ENCODE measurements at places on chromosomes 11 and 22. TPM values are rescaled to one million over a fixed set of nuclear protein-coding genes. Genes with fewer than 3 reads are reported as not detected.

GRCh38 chr11:6988506-6988905 is 31.6 kb downstream of the ZNF214 start:
- DNase-seq: no peak

- no peak for DNase-seq
Measured at GRCh38 chr11:36273110-36273509, 16.1 kb downstream of the COMMD9 start.

- DNase-seq: no peak
Measured at GRCh38 chr11:29125606-29126005, 891.2 kb downstream of the KCNA4 start.

CCDC87 gene
- under 0.01 TPM for total RNA-seq

- DNase-seq: no peak
Measured at GRCh38 chr11:22516111-22516510, 109.5 kb downstream of the FANCF start.

DNA sequence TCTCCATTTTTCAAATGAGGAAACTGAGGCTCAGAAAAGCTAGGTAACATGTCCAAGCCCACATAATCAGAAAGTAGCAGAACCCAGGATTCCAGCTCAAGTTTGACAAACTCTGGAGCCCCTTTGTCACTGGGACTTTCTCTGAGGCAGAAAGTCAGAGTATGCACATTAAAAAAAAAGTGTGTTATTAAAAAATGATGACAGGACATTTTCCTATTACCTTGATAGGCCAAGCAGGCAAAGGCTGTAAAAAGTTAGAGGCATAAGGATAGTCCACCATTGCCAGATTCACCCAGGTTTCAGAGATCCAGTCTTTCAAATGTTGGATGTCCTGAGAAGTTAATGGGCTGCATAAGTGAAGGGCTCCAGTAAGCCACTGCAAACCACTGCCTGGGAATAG is 51.4 kb downstream of the PRCP start:
- DNase-seq: no peak

DNA sequence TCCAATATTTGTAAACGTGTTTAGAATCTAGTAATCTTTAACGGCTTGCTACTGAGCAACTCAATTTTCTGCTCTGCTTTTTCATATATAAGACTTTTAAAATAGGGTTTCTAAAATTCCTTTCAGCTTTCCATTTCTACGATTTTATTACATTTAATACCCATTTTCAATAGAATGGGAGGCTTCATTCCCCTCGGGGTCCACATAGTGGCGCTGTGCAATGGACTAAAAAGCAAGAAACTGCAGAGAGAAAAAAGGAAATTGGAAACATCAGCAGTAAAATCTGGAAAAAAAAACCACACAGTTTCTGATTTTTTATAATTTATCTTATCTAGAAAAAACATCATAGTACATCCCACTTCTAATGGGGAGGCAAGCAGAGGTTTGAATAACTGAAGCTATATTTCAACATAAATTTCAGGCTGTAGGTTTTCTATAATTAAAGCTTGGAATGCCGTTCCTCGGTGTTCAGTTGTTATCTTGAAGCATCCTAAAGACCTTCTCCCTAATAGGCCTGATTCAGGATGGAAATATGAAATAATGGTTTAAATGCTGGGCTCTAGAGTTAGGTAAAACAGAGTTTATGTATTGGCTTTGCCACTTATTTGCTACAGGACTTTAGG is 18.7 kb upstream of the JHY start:
- peak; percentile 28 for DNase-seq

DNA sequence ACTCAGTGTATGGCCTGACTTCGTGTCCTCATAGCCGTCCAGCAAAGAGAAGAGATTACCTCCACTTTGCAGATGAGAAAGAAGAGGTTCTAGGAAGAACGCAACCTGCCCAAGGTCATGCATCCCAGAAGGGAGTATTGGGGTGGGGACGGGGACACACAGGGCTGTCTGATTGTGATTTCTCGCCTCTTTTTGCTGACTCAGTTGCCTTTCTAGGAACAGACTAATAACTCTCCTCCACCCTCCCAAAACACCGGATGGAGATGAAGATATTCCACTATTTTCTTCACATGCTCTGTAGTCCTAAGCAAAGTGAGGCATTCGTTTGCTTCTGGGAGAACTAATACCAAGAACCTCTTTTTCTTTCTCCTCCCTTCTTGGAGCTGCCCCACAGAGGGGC is 529.3 kb downstream of the MIAT start:
- no peak for DNase-seq

CBX6 gene
- 6.8 TPM for total RNA-seq

YPEL4 gene
- 0.26 TPM for total RNA-seq

GRCh38 chr11:111906680-111907079 is 4.9 kb downstream of the CRYAB start:
- no peak for DNase-seq

ZNF280B gene
- total RNA-seq: 0.26 TPM

- DNase-seq: no peak
Measured at GRCh38 chr11:45473341-45473895, 187.3 kb upstream of the SYT13 start.

- DNase-seq: no peak
Measured at GRCh38 chr22:43109921-43110443, 568 bp upstream of the BIK start.

GRCh38 chr11:92504534-92504933 is 279.9 kb downstream of the FAT3 start:
- no peak for DNase-seq

DNA sequence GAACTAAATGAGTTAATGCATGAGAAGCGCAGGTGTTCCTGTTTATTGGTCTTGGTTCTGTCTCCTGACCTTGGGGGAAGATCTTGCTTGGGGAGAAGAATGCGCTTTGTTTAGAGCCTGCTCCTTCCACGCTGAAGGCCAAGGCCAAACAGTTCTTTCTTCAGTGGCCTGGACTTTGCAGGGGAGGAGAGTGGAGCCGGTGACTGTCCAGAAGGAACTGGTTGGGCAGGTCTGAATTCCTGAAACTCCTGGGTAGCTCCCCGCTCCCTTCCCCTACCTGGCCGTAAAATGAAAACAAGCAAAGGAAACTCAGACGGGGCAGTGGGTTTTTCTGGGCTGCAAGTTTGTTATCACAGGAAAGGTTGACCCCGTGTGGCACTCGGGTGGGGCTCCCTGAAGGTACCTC is 3.6 kb downstream of the ARHGAP8 start:
- peak; percentile 70 for DNase-seq

GRCh38 chr11:76808171-76808570 is 25.0 kb downstream of the TSKU start:
- no peak for DNase-seq

- no peak for DNase-seq
Measured at GRCh38 chr22:47448231-47449223, 686.1 kb downstream of the TBC1D22A start.

LAYN gene
- total RNA-seq: 6.9 TPM

GRCh38 chr11:96139691-96140090 is 203.3 kb downstream of the MAML2 start:
- no peak for DNase-seq
